ENCODE measurements at places on chromosomes 5 and 9. TPM values are rescaled to one million over a fixed set of nuclear protein-coding genes. Genes with fewer than 3 reads are reported as not detected.
A peak's percentile ranks its signal among the peaks of the same experiment; 100 is the strongest.

Gene MED27
- total RNA-seq = 19.2 TPM

DNA sequence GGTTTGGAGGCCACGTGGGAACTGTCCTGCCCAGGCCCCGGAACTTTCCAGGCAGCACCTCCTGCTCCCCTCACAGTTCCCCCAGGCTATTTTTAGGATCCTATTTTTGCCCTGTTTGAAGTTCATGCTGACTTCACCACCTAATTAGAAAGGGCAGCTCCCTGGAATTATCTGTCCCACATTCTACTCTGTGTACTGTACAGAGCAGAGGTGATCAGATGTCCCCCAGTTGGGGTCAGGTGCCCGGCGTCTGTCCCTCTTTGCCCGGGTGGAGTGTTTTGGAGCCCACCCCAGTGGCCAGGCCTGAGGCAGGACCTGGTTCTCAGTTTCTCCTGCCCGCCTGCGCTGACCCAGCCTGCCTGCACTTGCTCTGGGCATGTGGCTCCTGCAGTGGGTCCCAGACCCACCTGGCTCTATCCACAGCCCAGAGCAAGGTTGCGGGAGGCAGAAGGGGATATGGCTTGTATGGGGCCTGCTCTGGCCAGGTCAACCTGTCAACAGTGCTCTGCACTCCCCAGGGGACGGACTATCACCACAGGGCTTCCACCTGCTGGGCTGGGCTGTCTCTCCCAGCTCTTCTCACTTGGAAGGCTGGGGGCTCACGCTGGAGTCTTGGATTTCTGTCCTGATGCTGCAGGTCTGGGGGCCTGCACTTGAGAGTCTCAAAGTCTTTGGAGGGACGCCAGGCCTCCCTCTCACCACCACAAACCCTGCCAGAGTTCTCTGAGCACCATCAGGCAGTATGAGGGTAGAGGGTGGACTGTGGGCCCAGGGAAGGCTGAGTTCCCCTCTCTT is 268.3 kb downstream of the GADD45G start:
- DNase-seq = peak; percentile 80

- DNase-seq = no peak
Observed at GRCh38 chr9:33012328-33013069, 11.1 kb upstream of the APTX start.

GRCh38 chr9:123483191-123483803 is 127.3 kb downstream of the CRB2 start:
- DNase-seq = no peak

DNA sequence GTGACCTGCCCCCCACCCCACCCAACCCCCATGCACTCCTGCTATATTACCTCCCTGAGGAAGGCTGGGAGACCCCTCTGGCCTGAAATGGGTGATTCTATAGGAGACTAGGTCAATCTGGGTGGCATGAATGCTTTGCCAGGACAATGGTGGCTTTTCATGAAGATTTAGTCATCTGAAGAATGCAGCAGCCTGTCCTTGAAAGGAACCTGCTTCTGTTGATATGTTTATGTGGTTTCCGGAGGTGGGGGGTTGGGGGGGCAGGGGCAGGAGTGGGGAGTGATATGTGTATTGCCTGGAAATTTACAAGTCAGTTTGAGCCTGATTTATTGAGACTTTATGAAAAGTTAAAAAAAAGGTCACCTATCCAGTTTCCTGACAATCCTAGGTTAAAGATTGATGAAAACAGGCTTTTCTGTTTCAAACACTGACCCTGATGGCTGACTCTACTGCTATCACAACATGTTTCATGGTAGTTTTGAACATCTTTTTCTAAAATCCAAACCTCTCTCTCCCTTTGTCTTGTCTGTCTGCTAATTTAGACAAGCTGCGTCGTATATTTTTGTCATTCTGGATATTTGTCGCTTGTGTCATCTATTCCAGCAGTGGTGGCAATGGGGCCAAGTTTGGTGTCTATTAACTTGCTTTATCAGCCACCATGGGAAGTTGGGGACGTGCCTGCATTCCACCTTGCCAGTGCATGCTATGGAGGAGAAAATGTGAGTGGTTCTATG is 153.7 kb upstream of the EGFLAM start:
- DNase-seq = no peak

GRCh38 chr9:98010445-98010844 is 27.3 kb downstream of the ANP32B start:
- DNase-seq = no peak

Data from cardiac septum (tissue), 1 donor.